Pancreas (tissue), 10 donors: ENCODE measurements at places on chromosomes 7 and 10. TPM values are rescaled to one million over a fixed set of nuclear protein-coding genes. Genes with fewer than 3 reads are reported as not detected.

DNA sequence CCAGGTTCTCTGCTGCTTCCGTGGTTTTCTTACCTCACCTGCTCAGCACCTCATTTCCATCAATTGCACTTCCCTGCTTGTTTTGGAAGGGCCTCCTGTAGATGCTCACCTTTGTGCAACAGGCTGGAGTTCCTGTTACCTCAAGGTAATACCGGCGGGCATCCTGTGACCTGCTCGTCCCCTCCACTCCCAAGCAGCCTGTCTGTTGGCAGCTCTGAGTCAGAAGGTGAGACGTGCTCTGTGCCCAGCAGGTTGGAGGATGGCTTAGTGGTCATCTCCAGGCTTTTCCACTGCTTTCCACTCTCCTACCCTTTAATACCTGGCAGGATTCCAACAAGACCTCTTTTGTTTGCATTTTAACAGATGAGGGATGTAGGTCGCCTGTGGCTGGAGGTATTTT, 86.0 kb downstream of the CAMK1D start:
- no peak overlapping the region for H3K27ac ChIP-seq
- H3K36me3 ChIP-seq = no peaks in the 10 kb centered on the region
- no peaks in the 10 kb centered on the region for H3K27me3 ChIP-seq
- H3K4me1 ChIP-seq = peaks cover 15% of the 10 kb centered on the region

DNA sequence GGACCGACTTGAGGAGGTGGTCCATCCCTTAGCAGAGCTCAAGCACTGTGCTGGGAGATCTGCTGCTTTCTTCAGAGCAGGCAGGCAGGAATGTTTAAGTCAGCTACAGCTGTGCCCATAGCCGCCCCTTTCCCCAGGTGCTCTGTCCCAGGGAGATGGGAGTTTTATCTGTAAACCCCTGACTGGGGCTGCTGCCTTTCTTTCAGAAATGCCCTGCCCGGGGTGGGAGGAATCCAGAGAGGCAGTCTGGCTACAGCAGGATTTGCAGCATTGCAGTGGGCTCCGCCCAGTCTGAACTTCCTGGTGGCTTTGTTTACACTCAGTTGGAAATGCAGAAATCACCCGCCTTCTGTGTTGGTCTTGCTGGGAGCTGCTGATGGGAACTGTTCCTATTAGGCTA, 51.2 kb upstream of the SEMA3A start:
- H3K27me3 ChIP-seq = no peaks in the 10 kb centered on the region
- H3K27ac ChIP-seq = no peak overlapping the region
- no peak for DNase-seq
- no peak overlapping the region for H3K4me3 ChIP-seq
- no peaks in the 10 kb centered on the region for H3K36me3 ChIP-seq

DNA sequence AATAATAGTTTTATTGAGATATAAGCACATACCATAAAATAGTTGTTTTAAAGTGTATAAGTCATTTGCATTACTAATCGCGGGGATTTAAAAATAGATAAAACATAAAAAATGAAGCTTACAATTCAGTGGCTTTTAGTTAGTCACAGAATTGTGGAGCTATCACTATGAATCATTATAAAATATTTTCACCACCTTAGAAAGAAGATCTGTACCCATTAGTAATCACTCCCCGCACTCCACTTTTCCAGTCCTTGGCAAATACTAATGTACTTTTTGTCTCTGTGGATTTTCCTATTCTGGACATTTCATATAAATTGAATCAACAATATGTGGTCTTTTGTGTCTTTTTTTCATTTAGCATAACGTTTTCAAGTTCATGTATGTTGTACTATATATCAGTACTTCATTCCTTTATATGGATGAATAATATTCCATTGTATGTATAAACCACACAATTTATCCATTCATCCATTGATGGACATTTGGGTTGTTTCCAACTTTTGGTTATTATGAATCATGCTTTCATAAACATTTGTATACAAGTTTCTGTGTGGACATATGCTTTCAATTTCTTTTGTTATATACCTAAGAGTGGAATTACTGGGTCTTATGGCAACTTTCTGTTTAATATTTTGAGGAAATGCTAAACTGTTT, 162.5 kb downstream of the MAGI2 start:
- H3K27me3 ChIP-seq = no peaks in the 10 kb centered on the region
- H3K4me1 ChIP-seq = no peaks in the 10 kb centered on the region
- DNase-seq = no peak
- no peak overlapping the region for H3K4me3 ChIP-seq

PRRT4 gene
- total RNA-seq = 0.75 TPM

ZFYVE27 gene
- total RNA-seq = 11.9 TPM
